ENCODE measurements at places on chromosomes 3 and 15.

DNA sequence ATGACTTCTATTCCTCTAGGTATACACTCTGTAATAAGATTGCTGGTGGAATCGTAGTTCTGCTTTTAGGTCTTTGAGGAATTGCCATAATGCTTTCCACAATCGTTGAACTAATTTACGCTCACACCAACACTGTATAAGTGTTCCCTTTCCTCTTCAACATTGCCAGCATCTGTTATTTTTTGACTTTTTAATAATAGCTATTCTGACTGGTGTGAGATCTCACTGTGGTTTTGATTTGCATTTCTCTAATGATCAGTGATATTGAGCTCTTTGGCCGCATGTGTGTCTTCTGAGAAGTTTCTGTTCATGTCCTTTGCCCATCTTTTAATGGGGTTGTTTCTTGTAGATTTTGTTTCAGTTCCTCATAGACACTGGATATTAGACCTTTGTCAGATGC is 12.8 kb downstream of the NXPE3 start:
- no peak for DNase-seq

DNA sequence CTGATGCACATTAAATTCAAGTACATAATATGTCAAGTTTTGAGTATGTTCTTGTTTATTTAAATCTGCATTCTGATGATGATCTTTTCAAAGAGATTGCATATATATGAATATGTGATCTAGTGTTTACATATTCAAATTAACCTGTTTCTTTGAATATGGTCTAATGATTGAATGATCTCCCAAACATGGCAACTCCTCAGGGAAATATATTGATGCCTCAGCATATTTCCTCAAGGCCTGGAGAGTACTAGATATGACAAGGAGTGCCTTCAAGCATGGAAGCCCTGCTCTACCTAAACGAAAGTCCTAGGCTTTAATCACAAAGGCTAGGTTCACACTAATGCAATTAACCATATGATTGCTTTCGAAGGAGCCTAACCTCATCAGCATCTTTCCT is 532.8 kb downstream of the ZIC1 start:
- no peak for DNase-seq

- no peak for DNase-seq
Measured at GRCh38 chr3:139425745-139426400, 36.4 kb upstream of the COPB2 start.

- peak; percentile 81 for DNase-seq
Measured at GRCh38 chr3:108489776-108490175, 20.6 kb downstream of the MYH15 start.

DNA sequence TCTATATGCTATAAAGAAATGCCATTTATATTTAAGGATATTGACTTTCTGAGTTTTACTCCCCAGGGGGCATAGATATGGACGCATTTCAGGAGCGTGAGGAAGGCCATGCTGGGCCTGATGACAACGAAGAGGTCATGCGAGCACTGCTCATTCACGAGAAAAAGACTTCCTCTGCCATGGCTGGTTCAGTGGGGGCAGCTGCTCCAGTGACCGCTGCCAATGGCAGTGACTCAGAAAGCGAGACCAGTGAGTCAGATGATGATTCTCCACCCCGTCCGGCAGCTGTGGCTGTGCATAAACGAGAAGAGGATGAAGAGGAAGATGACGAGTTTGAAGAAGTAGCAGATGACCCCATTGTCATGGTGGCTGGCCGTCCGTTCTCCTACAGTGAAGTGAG is 38.4 kb downstream of the GTF2E1 start:
- DNase-seq = no peak

GRCh38 chr3:107432646-107433045 is 55.4 kb downstream of the CCDC54 start:
- peak; percentile 38 for DNase-seq

DNA sequence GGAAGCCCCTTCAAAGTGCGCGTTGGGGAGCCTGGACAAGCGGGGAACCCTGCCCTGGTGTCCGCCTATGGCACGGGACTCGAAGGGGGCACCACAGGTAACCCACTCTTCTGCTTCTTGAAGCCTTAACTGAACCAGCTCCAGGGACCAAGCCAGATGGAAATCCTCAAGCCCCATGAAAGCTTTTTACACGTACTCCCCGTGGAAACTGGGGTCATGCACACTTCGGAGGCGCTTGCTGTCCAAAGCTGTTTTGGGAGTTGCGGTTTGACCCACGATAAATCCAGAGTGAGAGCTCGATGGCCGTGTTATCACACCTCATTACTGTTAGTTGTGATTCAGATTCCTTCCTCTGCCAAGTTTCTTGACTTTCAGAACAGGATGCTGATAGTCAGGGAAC is 47.5 kb downstream of the DNASE1L3 start:
- DNase-seq = no peak

- DNase-seq = peak; percentile 51
Measured at GRCh38 chr3:147816752-147817151, 407.6 kb downstream of the ZIC1 start.

- DNase-seq = no peak
Measured at GRCh38 chr15:90095521-90095959, 6.7 kb downstream of the IDH2 start.

- peak; percentile 43 for DNase-seq
Measured at GRCh38 chr3:159174715-159175692, 373.1 kb downstream of the MFSD1 start.

- DNase-seq = no peak
Measured at GRCh38 chr3:115321400-115321805, 174.3 kb upstream of the ZBTB20 start.

All from HT-29 (cell line).